Suprapubic skin (tissue), 4 donors: ENCODE measurements at places on chromosomes 1 and 21.
A peak's percentile ranks its signal among the peaks of the same experiment; 100 is the strongest.

- DNase-seq, result no peak
These were observed 28.5 kb downstream of the WNT4 start for GRCh38 chr1:22114083-22115012.

GRCh38 chr1:226121049-226121586, 58.6 kb downstream of the H3-3A start:
- DNase-seq, result no peak

- DNase-seq, result no peak
These were observed 34.4 kb downstream of the ADGRL2 start for GRCh38 chr1:81834921-81835698.

GRCh38 chr1:84350104-84350503, 48.2 kb upstream of the DNASE2B start:
- DNase-seq, result no peak

DNA sequence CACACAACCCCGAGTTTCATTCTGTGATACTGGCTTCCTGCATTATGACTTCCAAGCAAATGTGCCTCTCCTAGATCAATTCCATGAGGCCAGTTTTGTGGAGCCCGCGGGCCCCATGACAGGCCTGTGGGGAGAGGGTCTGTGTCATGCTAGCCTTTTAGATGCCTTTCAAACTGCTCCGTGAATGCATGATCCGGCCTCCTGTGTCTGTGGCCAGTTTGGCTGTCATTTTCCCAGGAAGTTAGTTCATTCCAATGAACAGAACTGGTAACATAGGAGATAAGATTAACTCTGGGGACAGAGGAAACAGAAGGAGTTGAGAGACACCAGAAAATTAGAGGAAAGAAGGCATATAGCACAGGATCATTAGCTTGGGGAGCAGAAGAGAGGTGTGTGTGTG, 3.2 kb downstream of the FNDC7 start:
- no peak for DNase-seq

DNA sequence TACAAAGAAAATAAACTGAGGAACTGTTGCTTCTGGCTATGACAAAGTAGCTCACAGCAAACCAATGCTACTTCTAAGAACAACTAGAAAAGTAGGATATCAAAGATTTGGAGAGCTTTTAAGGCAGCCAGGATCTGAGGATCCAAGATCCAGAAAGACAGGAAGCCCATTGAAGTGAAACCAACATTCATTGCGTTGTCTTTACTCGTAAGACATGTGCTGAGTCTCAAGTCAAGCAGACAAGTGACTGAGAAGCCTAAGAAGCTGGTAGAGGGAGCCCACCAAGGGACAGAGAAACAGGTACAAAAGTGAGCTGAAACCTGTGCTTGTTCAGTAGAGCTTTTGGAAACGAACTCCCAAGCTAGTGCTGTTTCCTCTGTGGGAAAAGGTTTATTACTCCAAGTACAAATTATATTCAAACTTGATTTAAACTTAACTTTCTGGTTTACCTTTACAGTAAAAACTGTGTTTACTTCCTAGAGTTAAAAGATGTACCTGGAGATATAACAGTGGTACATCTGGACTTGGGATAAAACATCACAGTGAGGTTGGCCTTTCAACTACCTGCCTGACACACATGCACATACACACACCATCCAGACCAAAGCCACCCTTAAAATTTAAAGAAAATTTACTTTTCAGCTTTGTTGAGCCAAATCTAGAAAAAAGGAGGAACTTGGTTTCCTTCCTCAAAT, 41.2 kb downstream of the NME7 start:
- no peak for DNase-seq

GRCh38 chr1:204701229-204701628, 15.7 kb upstream of the LRRN2 start:
- DNase-seq, result no peak

- no peak for DNase-seq
These were observed 27.5 kb upstream of the STMN1 start for GRCh38 chr1:25933479-25934365.

- DNase-seq, result no peak
These were observed 1.9 kb upstream of the GPR88 start for GRCh38 chr1:100536031-100536430.

DNA sequence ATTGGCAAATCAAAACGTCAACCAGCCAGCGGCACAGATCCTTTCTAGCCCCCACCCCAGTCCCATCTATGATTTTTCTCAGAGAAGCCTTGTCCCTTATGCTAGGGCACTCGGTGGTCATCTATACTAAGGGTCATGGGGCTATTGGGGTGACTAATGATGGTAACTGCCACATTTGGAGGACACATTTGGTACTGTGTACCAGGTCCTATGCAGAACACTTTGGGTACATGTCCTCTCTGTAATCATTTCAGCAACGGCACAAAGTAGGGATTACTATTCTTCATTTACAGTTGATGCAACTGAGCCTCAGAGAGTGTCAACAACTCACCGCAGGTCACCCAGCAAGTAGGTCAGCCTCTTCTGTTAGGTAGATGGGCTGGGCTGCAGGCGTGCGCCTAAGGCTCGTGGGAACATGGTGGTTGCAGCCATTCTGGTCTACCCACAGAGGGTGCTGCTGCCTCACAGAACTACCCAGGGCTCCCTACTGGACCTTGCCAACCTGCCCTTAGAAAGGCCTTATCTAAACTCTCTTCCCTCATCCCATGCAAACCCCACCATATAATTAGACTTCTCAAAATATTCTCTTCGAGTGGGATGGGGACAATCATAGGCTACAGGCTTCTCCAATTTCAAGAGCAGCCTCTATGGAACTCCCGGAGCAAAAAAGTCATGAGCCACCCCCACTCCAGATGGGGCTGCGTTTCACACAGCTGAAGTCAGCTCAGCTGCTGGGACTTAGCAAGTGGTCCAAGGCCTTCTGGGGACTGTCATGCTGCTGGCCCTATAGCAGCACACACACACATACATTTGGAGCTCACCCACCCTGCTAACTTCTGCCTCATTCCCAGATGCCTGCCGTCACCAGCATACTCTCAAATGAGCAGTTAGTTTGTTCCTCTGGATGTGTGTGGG, 5.8 kb upstream of the SDHB start:
- no peak for DNase-seq

DNA sequence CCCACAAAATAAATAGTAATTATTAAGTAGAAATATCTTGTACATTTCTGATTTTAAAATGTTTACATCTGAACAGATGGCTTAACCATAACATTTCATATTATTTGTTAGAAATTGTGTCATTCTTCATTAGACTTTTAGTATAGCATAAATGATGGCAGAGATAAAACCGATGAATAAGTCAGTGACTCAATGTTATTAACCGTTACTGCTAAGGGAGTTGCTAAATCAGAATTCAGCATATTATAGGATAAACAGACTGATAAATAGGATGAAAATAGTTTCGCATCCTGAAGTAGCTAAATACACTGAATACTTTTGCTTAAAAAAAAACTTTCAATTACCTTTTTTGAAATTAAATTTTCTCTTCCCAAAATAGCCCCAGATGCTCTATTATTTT, 610.6 kb upstream of the ZP4 start:
- DNase-seq, result no peak

DNA sequence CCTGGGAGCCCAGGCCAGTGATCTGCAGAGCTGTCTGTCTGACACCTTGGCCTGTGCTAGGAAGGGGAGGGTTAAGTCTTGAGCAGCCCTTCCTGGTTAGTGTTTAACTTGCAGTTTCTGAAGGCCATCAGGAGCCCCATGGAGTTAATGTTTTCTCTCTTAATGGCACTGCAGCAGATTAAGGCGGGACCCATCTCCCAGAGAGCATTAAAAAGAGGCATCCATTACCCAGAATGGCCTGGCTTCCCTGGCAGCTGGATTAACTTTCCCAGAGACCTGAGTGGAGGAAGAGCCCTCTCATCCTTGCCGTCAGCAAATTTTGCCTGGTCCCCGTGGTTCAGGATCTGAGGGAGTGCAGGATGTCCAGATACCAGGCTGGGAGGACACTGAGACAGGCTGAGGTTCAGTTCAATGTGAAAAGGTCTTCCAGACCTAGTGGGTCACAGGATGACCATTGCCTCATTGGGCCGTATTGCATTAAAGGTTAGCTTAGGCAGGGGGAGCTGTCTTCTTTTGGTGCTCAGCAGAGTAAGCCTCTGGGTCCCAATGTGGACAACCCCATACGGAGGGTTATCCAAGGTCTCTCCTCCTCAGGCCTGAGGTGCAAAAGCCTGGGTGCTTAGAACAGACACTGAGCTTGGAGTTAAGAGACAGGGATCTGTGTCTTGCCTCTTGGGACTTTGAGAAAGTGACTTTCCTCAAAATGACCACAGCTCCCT, 522.6 kb downstream of the PTPRU start:
- DNase-seq, result no peak

DNA sequence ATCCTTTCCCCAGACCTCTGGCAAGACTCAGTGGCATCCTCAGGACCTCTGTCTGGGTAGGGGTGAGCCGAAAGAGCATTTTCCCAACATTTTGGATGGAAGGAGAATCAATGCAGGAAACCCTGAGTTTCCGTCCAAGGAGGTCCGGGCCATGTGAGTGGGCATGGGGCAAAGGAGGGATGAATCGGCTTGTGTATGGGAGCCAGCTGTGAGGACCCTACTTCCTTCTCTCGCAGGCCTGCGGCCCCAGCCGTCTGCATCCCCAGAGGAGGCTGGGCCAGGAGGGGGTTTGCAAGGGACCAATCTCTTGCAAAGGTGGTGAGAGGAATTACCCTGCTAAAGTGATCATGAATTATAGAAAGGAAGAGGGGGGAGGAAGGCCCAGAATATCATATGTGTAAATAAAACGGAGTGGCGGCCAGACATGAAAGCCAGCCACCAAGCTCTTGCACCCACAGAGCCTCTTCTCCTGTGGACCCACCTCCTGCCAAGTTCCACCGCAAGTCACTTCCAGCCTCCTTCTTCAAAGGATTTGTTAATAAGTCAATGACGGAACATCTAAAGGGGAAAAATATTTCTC, 48.2 kb upstream of the POU3F1 start:
- DNase-seq, result no peak

DNA sequence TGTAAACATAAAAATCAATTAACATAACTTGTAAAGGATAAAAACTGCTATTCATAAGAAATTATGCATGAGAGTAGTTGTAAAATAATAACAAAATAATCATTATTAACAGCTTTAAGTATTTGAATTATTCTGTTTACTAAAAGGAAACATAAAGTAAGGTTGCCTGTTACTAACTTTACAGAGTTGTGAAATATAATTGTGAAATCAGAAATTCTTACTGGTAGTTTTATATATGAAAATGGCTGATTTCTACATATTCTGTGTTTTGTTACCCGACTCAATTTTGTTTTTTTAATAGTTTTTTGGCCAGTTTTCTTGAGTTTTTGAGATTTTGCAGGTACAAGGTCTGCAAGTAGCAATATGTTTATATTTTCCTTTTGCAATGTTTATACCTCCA, 27.8 kb downstream of the FNBP1L start:
- no peak for DNase-seq

GRCh38 chr1:187665483-187665882, 836.7 kb downstream of the PLA2G4A start:
- no peak for DNase-seq

GRCh38 chr1:103074224-103074623, 34.1 kb downstream of the COL11A1 start:
- no peak for DNase-seq

GRCh38 chr1:110963691-110964454, at the start of gene LRIF1:
LRIF1 (minus strand) TSS chr1:110963922; CDS start chr1:110963688, 234 bp downstream.
- peak; percentile 100 for DNase-seq

DNA sequence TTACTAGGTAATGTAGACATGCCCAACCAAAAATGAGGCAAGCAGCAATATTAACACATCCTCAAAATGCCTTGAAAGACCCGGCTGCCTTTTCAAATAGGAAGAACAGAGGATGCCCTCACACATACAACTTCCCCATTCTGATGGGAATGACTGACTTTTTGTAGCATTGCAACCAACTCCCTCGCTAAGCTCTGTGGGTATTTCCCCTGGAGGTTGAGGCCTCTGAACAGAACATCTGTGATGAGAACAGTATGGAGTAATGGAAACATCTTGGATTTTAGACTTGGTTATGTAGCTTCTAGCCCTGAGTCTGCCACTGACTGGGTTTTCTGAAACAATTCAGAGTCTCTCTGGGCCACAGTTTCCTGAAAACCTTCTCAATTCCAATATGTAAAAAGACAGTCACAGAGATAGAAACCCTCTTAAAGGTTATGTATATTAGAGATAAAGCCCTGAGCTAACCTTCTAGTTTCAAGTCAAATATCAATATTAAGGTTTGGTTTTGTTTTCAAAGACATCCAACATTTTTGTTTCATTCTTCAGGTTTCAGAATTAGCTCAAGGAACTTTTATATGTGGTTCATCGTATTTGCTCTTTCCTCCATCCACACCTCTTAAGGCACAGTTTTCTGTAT, 311.5 kb downstream of the SETD4 start:
- DNase-seq, result no peak

GRCh38 chr1:224785622-224786021, 143.9 kb upstream of the DNAH14 start:
- no peak for DNase-seq

GRCh38 chr1:234498448-234499118, 19.6 kb upstream of the TARBP1 start:
- DNase-seq, result no peak

DNA sequence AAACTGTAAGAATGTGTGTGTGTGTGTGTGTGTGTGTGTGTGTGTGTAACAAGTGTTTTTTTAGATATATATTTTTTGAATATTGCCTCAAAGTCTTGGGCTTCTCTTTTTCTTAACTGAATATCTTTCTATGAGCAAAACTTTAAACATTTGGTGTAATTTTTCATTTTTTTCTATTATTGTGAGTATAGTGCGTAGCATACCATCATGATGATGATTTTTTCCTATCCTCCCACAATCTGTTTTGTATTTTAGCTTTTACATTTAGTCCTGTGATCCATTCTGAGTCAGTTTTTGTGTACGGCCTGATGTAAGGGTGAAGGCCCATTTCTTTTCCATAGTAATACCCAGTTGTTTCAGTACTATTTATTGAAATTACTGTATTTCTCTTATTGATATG, 680.6 kb downstream of the TTLL7 start:
- DNase-seq, result no peak

DNA sequence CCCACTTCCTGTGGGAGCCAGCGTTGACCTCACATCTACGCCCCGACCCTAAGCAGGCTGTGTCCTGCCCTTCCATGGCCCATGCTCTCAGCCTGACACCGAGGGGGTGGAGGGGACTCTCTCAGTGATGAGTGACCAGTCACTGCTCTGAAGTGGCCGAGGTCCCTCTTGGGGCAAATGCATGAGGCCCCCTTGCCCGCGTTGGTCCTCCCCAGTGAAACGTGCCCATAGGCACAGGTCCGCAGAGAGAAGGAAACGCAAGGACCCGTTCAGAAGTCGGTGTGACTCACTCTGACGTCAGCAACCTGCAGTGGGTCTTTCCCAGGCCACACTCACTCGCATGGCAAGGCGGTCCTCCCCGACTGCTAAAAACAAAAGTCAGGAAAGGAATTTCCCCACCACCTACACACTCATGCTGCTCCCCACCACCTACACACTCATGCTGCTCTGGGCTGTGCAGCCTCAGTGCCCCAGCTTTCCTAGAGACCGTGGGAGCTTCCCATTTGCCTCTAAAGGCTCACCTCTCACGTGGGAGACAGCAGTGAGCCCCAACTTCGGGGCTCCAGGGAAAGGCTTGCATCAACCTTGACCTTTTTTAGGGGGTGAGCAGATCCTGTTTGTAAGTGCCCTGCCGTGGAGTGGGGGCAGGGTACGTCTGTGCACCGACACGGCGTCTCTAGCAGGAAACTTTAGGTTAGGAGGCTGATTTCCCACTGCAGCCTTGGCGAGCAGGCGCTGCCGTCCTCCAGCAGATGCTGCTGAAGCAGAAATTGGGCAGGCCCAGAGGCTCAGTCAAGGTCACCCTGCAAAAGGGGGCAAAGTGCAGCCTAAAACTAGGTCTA, 11.4 kb downstream of the UBASH3A start:
- no peak for DNase-seq
